ENCODE measurements at places on chromosomes 13 and 19.
A peak's percentile ranks its signal among the peaks of the same experiment; 100 is the strongest.

DNA sequence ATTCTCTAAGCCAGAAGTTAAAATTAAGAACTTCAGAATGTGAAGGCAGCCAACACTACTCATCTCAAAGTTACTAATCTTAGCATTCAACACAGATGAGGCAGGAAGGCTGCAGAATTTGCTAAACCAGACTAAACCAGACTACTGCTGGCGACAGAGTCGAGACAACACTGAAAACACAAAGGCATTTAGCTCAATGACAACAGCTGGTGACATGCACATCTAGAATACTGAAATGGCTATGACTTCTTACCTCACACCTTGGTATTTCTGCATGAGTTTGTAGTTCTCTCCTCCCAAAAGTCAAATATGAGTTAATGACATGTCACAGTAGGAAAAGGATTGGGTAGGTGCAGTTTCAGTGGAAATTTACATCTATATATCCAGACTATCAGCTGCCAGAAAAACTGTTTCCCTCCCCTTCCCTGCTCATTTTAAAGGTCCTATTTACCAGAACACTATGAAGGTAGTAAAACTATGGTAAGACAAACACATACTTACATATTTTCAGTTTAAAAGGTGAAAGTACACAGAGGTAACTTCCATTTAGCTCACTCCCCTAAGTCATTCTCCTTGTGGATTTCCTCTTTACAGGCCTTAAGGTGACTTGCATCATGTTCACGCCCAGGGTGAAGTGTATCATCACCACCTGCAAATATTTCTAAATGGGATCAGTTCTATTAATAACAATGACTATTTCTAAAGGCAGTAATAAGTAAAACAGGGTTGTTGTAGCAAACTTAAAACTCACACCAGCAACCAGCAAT lies 21.4 kb downstream of the FOXO1 start:
- DNase-seq, result no peak

DNA sequence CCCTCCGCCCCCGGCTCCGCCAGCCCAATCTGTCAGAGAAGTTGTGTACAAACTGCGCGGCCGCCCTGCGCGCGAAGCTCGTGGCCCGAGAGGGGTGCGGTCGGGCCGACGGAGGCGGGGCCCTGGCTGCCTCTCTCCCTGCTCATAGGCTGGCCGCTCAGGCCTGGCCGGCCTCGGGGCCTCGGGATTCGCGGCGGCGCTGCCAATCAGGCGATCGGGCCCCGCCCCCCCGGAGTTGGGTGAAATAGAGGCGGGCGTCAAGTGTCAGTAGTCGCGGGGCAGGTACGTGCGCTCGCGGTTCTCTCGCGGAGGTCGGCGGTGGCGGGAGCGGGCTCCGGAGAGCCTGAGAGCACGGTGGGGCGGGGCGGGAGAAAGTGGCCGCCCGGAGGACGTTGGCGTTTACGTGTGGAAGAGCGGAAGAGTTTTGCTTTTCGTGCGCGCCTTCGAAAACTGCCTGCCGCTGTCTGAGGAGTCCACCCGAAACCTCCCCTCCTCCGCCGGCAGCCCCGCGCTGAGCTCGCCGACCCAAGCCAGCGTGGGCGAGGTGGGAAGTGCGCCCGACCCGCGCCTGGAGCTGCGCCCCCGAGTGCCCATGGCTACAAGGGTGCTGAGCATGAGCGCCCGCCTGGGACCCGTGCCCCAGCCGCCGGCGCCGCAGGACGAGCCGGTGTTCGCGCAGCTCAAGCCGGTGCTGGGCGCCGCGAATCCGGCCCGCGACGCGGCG lies at the start of gene KLF5:
TSS of gene KLF5 (plus strand) at position 270 of the 724 bp plus-strand sequence. CDS start at position 593, 323 bp downstream.
- peak; percentile 95 for DNase-seq

- no peak for DNase-seq
Measured at GRCh38 chr13:24050796-24051715, 109.5 kb upstream of the SPATA13 start.

DNA sequence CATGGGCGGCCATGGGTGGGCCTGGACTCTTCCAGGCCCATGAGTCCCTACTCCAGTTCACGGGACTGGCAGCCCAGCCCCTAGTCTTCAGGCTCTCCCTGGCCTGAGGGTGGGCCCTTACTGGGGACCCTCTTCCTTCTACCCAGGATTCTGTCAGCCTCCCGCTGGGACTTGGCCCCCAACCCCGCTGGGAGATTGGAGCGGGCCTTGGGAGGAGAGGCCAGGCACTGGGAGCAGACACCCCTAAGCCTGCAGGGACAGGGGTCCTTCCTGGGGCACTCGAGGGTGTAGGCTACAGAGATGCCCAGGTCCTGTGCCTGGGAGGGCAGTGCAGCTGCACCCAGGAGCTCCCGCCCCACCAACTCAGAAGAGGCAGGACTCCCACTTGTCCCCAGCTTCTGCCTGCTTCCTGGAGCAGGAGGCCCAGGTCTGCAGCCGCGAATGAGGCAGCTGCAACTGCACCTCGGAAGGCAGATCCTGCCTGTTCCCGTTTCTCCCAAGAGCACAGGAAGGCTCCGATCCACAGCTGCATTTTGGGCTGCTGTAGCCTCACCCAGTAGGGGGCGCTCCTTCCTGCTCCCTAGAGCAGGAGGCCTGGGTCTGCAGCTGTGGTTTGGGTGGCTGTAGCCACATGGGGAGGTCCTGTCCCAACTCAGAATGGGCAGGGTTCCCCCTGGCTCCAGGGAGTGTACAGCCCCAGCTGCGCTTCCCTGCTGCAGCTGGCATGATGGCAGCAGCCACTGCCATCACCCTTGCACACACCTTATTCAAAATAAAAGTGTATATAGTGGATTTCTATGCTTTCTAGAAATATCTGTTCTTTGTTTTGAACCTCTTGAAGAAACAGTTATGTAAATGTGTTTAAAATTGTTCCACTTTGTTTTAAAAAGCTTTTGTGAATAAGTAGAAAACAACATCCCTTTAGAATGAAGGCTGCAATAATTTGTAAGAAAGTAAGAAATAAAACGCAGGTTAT lies 46.8 kb downstream of the TEX26 start:
- DNase-seq, result peak; percentile 23

GRCh38 chr13:79791471-79792042 lies 310.6 kb downstream of the NDFIP2 start:
- no peak for DNase-seq

Data from activated CD4-positive, alpha-beta T cell treated with anti-CD3 and anti-CD28 coated beads for 24 hours (primary cell).